ENCODE measurements at places on chromosomes 2 and 18.

DNA sequence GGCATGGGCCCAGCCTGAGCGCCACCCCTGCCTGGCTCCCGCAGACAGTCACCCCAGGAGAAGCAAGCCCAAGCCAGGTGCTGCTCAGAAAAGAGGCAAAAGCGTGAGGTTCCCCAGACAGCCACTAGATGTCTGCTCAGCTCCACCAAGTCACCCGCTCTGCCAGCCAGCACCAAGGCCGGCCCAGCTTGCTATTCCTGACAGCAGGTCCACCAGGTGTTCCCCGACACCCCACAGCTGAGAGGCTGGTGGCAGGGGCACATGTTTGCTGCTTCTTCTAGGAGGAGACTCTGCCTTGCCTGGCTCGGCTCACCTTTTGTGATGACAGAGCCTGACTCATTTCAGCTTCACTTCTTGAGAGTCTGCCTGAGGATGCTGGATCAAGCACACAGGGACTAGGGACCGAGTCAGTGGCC is 206.7 kb downstream of the MGAT5 start:
- DNase-seq, result no peak

GRCh38 chr2:120391911-120392665 is 46.2 kb downstream of the INHBB start:
- DNase-seq, result no peak

DNA sequence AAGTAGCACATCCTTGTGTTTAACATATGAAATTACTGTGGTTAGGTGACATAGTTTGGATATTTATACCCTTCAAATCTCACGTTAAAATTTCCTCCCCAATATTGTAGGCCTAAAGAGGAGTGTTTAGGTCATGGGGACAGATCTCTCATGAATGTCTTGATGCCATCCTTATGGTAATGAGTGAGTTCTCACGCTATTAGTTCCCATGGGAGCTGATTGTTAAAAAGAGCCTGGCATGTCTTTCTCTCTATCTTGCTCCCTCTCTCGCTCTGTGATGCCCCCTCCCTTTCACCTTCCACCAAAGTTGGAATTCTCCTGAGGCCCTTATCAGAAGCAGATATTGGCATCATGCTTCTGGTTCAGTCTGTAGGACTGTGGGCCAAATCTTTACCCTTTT is 660.1 kb downstream of the ADCYAP1 start:
- DNase-seq, result no peak

DNA sequence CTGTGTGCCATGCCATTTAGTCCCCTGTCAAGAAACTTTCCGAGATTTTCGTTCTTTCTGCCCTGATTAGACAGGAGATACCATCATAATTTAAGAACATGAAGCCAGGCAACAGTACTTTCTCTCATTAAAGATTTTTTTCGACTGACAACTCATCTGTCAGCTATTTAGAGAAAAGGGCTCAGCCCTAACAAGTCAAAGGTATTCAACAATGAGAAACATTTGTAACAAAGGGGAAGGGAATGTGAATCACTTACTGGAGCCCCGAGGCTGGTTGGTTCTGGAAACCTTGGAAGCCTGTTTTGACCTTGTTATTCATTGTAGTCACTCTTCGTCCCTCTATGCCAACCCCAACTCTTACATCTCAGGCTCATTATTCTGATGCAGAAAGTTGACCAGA is 199.4 kb downstream of the SPP2 start:
- DNase-seq, result no peak

- DNase-seq, result no peak
These were observed 57.3 kb downstream of the TMEFF2 start for GRCh38 chr2:192137451-192137850.
